ENCODE measurements at places on chromosomes 1 and 21.

DNA sequence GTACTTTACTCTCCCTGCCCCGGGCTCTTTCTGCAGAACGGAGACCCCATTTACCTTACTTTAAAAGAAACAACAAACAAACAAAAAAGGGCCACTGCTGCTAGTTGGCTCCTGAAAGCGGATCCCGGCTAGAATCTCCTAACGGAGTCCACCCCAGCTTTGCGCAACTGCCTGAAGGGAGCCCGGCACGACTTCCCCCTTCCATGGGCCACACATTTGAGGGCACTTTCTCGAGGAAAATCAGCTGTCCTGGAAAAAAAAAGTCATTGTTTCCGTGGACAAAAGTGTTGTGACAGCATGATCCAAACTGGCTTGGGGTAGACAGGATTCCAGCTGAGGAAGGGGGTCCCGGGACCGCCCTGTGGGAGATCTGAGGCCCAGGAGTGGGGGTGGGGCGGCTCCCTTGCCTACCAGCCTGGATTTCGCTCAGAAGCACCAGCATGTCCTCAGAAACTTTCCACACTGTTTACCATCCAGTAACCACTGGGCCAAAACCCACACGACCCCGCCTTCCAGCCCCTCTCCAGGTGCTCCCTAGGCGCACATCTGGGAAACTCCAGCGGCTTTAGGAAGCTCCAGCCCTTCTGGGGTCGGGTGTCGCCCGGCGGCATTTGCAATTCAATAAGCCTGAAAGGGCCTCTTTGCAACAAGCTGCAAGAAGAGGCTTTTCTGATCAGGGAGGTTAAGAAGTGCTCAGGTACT, 4.8 kb downstream of the RIPK4 start:
- DNase-seq: no peak

DNA sequence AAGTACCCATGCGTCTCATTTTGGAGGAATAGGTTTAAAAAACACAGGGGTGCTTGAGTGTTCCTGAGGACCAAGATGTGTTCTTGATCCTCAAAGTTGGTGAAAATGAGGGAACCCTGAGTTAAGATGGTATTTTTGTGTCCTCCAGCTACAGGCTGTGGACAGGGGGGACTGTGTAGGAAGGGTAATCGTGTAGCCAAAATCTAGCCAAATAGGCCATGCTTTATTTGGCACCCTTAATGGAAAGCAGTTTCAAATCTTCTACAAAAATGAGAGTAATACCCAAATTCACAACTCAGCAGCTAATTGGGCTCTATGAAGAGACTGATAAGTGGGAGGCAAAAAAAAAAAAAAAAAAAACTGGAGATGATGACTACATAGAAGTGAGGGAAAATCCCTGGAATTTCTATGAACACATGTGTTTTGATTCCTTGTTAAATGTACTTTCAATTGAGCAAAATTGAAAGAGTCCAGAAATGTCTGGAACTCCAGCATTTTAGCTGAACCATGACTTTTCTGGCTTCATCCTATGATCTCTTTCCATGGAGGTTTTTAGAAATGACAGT, 470 bp downstream of the HSD11B1 start:
- no peak for DNase-seq

DNA sequence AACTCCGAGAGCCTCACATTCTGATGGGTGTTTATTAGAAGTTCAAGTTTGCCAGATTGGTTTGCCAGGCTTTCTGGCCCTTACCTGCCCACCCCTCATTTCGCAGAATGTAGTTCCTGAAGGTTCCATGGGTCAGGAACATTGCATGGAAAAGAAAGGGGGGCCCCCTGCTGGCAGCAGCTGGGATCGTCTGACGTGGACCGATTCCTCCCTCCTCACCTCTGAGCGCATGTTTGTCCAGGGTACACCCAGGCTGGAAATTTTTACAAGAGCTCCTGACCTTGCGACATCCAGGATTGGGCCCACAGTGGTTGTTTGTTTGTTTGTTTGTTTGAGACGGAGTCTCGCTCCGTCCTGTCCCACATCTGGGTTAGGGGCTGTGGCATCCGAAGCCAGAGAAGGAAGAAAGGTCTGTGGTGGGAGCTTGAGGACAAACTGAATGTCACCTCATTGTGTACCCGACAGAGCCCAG, 126.0 kb upstream of the TMEM51 start:
- peak; percentile 48 for DNase-seq

DNA sequence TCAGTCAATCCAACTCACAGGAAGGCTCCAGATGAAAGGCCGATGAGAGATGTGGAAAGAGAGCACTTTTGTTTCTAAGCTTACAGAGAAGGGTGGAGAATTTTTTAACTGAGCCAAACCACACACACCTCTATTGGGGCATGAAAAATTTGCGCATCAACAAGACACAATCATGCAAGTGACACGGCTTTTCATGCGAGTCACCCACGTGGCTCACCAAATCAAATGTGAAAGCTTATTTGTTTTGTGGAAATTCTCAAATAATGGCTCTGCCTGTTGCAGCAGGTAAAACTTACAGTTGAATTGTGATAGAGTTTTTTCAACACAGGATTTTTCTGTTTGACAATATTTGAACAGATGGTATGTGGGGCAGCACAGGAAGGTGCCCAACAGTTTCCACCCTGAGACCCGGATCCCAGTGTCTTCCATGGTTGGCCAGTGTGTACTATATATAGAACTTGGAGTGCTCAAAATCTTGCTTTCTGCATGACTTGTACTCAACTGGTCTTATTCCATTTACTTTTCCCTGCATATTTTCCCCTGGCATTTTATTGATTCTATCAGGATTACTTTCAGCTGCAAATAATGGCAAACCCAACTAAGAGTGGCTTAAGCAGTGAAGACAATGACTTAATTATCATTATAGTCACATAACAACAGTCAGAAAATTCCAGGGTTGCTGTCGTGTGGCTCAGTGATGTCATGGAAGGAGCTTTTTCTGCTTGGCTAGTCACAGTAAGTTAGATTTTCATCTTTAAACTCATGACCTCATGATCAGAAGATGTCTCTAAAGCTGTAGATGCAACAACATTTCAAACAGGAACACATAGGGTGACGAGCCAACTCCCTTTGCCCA, 90.6 kb upstream of the SIM2 start:
- DNase-seq: no peak

- no peak for DNase-seq
Measured at GRCh38 chr1:21775550-21775914, 7.4 kb downstream of the USP48 start.

GRCh38 chr1:52668711-52669110, 29.4 kb downstream of the COA7 start:
- no peak for DNase-seq

DNA sequence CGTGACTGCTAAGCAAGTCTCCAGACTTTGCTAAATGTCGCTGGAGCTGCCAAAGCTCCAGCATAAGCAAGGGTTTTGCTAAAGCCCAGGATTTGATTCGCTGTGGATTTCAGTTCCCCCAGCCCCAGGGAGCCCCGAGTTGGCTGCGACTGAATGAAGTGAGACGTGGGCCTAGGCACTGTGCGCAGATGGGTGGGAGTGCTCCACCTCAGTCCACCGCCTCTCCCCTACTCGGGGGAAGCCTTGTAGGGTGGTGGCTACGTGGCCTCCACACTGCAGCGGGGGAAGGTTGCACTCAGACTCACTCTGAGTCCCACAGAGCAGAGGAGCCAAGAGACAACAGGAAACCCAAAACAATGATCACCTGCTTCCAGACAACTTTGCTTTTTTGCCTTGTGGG, 397.8 kb upstream of the VAMP3 start:
- DNase-seq: no peak

DNA sequence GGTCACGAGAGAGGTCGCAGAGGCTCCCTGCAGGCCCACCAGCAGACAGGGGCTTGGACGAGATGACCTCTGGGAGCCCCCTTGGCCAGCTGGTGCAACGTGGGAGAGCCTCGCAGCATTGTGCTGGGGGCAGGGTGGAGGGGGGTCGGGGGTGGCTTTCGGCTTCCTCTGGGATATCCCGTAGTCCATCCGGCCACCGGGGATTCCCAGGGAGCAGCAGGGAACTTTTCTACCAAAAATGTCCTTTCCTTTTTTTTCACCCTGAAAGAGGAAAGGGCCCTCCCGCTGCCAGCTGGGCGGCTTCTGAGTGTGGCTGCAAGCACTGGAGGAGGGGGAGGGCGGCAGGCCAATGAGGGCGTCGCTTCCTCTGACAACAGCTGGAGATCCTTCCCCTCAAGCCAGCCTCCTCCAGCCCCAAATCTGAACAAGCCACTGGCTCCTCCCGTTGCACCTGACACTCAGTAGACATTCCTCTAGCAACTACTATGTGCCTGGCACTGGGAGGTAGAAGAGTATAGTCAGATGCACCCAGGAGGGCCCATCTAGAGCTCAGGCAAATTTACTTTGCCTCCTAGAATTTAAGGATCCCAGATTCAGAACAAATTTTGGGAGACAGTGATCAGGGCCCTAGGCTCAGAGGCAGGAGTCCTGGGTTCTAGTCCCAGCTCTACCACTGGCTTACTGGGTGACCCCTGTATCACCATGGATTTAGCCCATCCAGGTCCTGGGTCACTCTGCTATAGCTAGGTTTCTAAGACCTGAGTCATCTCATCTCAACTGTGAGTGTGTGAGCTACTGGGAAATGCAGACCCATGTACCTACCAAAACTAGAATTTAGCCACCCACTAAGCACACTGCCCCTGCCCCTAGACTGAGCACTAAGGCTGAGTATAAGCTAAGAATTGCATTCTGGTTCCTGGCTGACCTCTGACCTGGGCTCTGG, 2.7 kb downstream of the MOB3C start:
- DNase-seq: peak; percentile 42

- no peak for DNase-seq
Measured at GRCh38 chr1:44043176-44044070, 12.2 kb upstream of the SLC6A9 start.

GRCh38 chr21:36765229-36765628, 66.3 kb downstream of the SIM2 start:
- DNase-seq: no peak

- DNase-seq: peak; percentile 91
Measured at GRCh38 chr1:46133181-46133658, 791 bp upstream of the PIK3R3 start.

GRCh38 chr1:112870887-112871646, 84.9 kb downstream of the SLC16A1 start:
- DNase-seq: no peak
